ENCODE measurements at places on chromosomes 7 and 10.

DNA sequence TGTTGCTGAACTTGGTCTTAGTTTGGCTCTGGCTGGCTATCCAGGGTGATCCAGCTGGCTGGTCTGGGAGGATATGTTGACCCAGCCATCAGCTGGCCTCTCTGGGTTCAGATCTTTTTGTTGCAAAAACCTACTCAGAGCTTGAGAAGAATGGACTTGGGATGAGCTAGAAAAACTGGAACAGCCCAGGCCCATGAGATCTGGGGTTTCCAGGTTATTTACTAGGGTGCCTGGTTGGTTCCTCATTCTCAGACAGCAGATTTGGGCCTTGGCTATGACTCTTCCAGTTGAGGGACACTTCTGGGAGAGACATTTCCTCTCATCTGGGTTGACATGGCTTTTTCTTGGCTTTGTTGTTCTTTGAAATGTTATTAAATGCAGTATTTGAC, 116.6 kb downstream of the ADCY1 start:
- no peak for DNase-seq

DNA sequence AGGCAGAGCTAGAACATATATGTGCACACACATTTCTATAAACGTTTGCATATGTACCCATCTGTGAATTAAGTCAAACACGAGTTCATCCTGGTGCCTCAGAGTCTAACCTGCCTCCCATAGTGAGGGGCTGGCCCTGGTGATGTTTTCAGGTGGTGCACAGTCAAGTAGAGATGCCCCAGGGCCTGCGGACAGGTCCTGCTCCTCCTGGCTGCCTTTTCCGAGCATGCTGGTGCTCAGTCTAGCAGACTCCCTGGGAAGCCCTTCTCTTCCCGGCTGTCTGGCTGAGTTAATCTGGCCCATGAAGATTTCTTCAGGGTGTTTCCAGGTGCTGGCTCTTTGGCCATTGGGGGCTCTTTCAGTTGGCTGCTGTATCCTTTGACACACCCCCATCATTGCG, 14.3 kb downstream of the ADCY1 start:
- DNase-seq = no peak

GRCh38 chr10:34291466-34292193, 523.5 kb downstream of the PARD3 start:
- no peak for DNase-seq

GRCh38 chr10:5683065-5683464, 1.6 kb upstream of the TASOR2 start:
- DNase-seq = no peak

- DNase-seq = no peak
These were observed 63.6 kb upstream of the DKK1 start for GRCh38 chr10:52250510-52250909.

DNA sequence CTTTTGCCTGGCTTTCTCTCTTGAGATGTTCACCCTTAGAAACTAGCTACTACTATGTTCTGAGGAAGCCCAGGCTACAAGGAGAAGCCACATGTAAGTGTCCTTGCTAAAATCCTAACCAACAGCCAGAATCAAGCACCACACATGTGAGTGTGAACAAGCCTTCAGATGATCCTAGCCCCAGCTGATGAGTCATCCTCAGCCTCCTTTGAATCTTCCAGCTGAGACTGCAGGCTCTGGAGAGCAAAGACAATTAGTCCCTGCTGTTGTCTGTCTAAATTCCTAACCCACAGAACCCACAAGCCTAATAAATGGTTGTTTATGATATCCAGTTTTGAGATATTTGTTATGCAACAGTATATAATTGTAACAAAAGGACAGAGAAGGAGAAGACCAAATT, 92.8 kb upstream of the TAC1 start:
- no peak for DNase-seq

- DNase-seq = no peak
These were observed 851 bp downstream of the AKR1E2 start for GRCh38 chr10:4826792-4827324.

DNA sequence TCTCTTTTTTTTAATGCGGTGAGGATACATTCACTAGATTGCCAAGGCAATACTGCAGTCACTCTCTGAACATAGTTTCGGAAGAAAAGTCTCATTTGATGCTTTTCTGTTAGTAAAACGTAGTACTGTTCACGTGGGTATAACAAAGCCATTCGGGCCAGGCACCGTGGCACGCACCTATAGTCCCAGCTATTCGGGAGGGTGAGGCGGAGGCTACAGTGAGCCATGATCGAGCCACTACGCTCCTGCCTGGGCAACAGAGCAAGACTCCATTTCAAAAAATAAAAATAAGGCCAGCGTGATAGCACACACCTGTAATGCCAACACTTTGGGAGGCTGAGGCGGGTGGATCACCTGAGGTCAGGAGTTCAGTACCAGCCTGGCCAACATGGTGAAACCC, 24.6 kb downstream of the SNX8 start:
- DNase-seq = no peak

DNA sequence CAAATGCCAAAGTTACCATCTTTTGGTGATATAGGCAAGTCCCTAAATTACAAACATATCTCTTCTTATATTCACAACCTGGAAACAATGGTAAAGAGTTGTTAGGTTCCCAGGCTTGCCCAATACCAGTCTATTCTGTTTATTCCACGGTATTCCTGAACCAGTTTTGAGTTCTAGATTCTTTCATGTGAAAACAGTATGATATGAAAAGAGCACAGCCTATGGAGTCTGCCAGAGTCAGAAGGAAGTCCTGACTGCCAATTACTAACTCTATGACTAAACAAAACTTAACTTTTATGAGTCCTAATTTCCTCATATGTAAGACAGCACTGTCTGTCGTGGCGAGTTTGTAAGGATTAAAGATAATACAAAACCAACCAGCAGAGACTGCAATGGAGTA, 5.6 kb downstream of the ABI1 start:
- no peak for DNase-seq

DNA sequence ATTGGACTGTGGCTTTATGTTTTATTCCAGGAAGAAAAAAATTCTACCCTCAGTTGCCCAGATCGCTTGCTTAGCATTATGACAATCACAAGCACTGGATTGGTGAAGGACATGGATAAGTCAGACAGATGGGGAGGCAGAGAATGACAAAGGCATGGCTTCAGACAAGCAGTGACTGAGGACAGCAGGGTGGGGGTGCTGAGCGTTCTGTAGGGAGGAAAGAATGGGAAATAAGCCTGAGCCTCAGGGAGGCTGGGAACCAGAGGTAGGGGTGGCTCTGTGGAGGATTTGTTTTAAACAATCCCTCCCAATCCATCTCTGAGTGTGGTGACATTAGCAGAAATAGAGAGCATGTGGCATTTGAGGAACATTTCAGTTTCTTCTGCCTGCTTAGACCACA, 896.9 kb downstream of the CCSER2 start:
- DNase-seq = no peak

DNA sequence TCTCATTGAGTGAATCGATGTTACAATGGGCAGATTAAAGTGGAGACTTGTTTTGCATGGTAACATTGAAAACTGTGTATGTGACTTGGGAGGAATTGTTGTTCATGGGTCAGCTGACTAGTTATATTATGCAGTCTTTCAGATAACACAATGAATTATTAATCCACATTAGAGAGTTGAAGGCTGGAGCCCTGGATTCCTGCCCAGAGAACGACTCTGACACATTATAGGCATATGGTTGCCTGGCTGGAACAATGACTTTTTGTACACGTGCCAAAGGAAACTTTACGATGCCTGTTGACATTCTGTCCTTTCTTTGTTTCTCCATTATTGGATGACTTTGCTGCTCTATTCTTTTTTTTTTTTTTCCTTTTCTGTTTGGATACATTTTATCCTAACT, 52.3 kb upstream of the TMEM229A start:
- no peak for DNase-seq

DNA sequence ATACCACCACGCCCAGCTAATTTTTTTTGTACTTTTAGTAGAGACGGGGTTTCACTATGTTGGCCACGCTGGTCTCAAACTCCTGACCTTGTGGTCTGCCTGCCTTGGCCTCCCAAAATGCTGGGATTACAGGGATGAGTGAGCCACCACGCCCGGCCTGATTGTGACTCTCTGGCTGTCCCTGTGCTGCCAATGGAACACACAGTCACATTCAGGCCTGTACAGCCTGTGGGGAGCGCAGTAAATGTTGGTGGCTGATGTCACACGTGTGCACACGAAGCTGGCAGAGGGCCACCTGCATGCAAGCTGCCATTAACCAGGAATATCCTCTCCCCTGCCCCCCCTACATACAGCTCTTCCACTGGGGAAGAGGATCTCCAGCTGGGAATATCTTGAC, 22.1 kb downstream of the POLL start:
- DNase-seq = no peak

Data from GM04503 (cell line).